ENCODE measurements at places on chromosomes 12 and 14.

DNA sequence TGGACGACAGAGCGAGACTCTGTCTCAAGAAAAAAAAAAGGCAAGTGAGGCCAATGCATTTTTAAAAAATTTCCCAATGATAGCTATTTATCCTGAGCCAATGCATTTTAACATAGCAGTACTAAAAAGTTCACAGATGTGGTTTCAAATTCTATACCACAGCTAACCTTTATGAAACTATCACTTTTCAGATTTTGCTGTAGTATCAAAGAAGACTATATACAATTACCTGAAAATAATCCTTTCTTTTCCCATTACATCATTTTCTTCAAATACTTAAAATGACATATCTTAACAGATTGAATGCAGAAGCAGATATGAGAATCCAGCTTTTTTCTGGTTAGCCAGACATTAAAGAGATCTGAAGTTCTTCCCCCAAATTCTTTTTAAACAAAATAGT is 13.2 kb downstream of the ATF7 start:
- no peak for DNase-seq

DNA sequence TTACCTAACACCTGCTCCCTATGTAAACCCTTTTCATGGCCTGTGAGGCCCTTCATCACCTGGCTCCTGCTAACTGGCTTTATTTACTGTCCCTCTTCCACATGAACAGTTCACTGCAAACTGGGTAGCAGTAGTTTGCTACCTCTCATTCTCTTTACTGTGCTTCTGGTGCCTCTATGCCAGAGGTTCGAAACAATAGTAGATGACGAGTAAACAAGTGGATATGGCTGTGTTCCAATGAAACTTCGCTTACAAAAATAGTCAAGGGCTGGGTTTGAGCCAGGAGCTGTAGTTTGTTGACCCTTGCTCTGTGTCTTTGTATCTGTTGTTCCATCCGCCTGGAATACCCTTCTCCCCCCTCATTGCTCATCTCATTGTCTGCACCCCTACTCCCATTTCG is 233.6 kb upstream of the RMST start:
- no peak for DNase-seq

- DNase-seq = peak; percentile 46
Measured at GRCh38 chr12:57741844-57742738, 2.7 kb upstream of the TSPAN31 start.

DNA sequence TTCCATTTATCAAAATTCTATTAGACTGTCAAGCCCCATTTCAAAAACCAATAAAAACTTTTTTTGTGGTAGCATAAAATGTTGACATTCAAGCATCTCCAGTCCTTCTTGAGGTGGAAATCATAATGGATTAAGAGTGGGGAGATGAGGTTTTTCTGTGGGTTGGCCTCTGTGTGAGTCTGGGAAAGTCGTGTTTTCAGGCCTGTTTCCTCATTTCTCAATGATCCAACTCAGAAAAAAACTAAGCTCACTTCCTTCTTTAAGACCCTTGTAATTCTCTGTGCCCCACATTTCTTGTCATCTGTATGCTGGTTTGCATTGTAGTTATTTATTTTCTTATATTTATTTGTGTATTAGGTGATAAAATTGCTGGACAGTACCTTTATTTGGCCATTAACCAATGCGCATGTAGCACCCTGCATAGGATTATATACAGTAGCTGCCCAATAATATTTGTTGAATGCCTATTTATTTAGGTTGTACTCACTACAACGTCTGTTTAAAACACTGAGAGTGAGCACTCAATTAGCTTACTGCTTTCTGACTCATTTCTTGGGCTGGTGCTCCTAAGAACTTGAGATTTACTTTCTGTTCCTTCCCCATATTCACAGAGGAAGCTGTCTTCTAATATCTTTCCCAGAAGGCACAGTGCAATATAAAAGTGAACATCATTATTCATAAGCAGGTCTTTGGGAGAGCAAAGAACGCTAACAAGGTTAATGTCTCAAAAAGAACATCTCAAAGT is 121.9 kb downstream of the DNAI7 start:
- DNase-seq = no peak

DNA sequence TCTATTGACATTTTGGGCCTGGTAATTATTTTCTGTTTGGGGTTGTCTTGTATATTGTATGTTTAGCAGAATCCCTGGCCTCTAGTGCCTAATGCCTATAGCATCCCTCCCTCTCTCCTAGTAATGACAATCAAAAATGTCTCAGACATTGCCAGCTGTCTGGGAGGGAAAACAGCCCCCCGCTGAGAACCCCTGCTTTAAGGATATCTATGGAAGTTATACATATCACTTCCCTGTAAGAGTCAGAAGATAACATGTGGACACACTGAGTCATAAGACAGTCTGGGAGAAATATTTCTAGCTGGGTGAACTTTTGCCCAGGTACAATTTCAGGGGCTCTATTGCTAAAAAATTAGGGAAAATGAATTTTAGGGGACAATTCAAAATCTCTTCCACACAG is 255.0 kb downstream of the PAWR start:
- no peak for DNase-seq

- no peak for DNase-seq
Measured at GRCh38 chr12:10001171-10001776, 2.4 kb upstream of the CLEC1B start.

GRCh38 chr12:76768576-76768975 is 4.7 kb downstream of the ZDHHC17 start:
- DNase-seq = no peak

DNA sequence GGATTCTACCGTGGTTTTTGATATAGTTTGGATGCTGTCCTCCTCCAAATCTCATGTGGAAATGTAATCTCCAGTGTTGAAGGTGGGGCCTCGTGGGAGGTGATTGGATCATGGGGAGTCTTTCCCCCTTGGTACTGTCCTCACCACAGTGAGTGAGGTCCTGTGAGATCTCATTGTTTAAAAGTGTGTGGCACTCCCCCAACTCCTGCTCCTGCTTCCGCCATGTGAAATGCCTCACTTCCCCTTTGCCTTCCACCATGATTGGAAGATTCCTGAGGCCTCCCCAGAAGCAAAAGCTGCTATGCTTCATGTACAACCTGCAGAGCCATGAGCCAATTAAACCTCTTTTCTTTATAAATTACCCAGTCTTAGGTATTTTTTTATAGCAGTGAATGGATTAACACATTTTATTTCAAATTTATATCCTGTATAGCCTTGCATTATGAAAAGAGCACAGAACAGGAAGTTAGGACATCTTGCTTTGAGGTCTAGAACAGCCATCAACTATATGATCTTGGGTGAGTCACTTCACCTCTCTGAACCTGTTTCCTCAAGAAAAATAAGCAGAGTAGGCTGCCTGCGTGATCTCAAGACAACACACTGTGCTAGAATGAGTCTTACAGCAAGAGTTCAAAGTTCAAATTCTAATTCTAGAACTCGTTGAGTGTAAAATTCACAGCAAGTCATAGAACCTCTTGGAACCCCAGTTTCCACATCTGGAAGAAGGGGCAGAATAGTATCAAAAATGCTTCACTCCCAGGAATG is 160.9 kb upstream of the EEA1 start:
- DNase-seq = no peak

DNA sequence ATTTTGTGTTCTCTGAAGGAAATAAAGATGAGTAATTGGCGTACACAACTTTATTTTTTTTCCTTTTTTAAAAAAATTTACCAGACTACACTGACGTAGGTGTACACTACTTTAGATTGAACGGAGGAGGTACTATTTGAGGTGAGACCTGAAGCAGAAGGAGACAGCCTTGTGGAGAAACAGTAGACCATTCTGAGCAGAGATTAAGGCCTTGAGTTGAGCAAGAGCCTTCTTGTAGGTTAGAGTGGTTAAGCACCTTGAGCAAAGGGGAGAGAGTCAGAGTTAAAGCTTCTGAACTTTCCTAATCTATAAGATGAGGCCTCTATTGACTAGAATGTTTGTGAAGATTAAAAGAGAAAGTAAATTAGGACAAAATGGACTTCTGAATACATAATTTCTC is 2.5 kb downstream of the LEMD3 start:
- no peak for DNase-seq

DNA sequence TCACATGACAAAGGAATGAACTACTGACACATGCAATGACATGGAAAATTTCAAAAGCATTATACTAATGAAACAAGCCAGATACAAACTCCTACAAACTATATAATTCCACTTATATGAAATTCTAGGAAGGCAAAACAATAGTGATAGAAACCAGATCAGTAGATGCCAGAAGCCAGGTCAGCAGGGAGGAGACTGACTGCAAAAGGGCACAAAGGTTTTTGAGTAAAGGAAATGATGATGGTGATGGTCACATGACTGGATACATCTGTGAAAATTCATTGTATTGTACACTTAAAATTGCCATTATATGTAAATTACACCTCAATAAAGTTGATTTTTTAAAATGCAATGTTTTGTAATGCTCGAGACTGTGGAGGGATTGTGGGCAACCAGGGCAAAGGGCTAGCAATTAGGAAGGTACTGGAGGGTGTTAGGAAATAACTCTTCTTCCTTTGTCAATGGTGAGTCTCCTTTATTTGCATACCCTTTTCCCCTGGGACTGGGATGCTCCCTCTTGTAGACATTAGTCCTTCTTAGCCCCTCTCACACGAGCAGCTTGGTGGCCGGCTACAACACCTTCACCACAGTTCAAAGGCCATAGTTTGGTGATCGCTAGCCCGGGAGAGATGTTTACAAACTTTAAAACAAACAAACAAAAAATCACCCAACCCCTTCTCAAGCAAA is 6.7 kb upstream of the PRPF40B start:
- DNase-seq = no peak

- DNase-seq = no peak
Measured at GRCh38 chr12:89529738-89530137, 3.9 kb upstream of the POC1B start.

DNA sequence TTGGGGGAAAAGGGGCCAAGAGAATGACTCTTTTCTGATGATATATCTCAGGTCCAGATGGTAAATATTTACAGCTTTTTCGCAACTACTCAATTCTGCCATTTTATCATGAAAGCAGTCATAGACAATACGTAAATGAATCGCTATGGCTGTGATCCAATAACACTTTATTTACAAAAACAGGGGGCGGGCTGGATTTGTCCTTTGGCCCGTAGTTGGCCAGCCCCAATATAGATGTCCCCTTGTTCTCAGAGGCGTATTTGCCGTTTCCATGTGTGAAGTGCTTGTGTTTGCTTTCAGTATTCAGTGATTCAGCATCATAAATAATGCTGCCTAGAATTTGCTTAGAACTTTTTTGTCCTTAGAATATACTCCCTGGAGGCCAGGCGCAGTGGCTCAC is 77.2 kb downstream of the CCDC92 start:
- no peak for DNase-seq

DNA sequence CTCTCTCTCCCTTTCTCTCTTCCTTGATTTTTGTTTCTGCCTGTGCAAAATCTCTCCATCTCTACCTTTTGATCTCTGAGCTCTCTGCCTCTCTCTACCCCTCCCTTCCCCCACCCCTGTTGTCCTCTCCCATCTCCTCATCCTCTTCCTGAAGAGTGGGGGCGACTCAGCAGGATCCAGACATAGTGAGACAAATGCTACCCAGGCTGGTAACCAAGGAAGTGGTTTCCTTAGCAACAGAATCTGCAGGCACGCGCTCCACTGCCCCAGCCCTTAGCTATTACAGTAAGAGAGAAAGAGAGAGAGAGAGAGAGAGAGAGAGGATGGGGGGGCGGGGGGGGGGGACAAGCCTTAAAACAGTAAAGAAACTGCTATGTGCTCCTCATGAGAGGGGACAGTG is 85.6 kb downstream of the CMKLR1 start:
- no peak for DNase-seq

DNA sequence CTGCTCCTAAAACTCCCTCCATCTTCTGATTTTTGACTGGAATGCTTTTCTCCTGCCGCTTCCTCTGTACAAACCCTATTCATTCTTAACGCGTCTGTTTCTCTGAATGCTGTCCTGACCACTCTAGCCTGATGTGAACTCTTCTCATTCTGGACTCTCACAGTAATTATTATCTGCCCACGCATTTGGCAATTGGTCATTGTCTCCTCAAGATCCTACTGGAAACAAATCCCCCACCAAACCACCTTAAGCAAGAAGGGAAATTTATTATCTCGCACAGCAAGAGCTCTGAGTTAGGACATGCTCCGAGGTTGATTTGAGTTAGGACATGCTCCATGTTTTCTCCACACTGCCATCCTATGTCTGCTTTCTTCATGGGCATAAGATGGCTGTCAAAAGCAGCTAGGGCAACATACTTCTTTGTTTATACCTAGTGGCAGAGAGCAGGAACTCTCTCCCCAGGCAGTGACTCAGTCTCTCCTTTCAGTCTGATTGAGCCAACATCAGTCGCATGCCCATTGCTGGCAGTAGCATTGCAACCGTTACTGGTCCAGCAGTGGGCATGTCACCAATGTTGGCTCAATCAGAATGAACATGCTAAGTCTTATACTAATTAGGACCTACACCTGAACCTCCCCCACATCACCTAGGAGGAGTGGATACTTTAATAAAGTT is 102.2 kb downstream of the SSPN start:
- no peak for DNase-seq

DNA sequence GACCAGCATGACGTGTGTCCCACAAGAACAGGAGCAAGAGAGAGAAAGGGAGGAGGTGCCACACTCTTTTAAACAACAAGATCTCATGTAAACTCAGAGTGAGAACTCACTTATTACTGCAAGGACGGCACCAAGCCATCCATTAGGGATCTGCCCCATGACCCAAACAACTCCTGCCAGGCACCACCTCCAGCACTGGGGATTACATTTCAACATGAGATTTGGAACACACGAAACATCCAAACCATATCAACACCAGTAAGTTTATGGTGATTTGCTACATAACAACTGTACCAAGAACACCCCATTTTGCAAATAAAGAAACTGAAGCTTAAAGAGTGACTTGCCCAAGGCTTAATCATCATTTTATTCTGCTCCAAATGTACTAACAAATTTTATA is 23.7 kb upstream of the OR6J1 start:
- no peak for DNase-seq

GRCh38 chr12:64825143-64826021 is 935 bp downstream of the TBC1D30 start:
- DNase-seq = no peak

DNA sequence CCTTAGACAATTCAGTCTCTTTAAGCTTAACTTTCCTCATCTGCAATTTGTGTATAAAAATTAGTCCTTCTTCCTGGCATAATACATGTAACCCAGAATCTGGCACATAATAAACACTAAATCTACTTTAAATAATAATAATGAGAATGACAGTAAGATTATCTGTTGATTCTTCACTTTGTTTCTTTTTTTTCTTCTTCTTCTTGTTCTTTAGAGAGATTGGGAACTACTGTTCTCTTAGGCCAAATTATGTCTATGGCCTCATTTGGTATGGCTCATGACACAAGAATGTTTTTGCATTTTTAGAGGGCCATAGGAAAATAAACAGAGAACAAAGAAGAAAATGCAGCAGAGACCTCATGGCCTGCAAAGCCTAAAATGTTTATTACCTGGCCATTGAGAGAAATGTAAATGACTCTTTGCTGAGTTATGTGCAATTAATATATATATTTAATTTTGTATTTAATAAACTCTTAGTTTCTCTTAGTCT is 275.8 kb downstream of the SLC6A15 start:
- DNase-seq = no peak

Data from stimulated activated CD8-positive, alpha-beta memory T cell treated with anti-CD3 and anti-CD28 coated beads, Interleukin-2, amount 100 ng/mL, for 1 hour (primary cell).